ENCODE measurements at places on chromosomes 2 and 18.

GRCh38 chr2:121194626-121195025 lies 90.4 kb downstream of the TFCP2L1 start:
- no peak for DNase-seq

- DNase-seq, result no peak
Measured at GRCh38 chr2:214471990-214472389, 61.1 kb downstream of the VWC2L start.

- peak; percentile 17 for DNase-seq
Measured at GRCh38 chr18:2515908-2516625, 55.2 kb downstream of the METTL4 start.

GRCh38 chr2:170143045-170143717 lies 34.8 kb upstream of the MYO3B start:
- DNase-seq, result no peak

DNA sequence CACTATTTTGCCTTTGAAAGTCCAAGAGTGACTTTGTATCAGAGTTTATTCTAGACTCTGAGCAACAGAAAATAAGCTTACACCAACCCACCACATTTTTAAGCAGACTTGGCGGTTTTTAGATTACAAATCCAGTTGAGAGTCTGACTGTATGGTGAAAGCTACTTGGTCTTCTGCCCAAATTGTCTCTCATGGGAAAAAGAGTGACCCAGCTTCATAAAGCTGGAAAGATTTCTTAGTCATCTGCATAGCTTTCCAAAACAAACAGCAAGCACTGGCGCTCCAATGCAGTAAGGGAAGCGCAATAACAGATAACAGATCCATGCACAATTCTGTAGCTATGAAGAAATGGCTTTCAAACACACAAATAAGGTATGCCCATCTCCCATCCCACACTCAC lies 7.1 kb downstream of the DSG1 start:
- no peak for DNase-seq

- no peak for DNase-seq
Measured at GRCh38 chr18:66994790-66995189, 390.9 kb upstream of the CDH19 start.

GRCh38 chr2:98020992-98021713 lies 25.4 kb upstream of the TMEM131 start:
- no peak for DNase-seq

GRCh38 chr2:13522917-13523821 lies 806.4 kb downstream of the TRIB2 start:
- no peak for DNase-seq

DNA sequence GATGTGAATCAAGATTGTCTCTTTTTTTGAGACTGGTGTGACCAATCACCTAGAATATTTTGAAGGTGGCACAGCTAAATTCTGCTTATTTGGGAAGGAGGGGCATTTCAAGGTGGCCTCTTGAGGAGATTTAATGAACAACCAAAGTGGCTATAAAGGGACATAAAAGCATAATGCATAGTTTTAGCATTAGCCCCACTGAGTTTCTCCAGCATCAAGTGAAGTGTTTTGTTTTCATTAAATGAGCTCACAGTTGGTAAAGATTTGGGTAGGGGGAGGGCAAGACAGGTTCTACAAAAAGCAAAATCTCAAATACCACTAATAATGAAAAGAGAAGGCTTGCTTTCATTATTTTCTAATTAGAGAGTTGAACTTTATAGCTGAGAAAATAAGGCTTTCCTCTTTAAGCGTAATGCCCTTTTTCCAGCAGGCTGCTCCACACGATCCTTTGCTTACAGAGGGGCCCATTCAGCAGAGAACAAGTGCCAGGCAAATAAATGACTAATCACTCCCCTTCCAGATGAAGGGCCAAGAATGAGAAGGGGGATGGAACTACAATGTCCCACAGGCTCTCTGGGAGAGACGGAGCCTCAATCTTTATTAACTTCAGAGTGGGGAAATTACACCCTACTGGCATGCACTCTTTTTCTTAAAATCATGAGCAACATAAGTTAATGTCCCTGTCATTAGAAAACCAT lies 35.9 kb downstream of the LHCGR start:
- no peak for DNase-seq

DNA sequence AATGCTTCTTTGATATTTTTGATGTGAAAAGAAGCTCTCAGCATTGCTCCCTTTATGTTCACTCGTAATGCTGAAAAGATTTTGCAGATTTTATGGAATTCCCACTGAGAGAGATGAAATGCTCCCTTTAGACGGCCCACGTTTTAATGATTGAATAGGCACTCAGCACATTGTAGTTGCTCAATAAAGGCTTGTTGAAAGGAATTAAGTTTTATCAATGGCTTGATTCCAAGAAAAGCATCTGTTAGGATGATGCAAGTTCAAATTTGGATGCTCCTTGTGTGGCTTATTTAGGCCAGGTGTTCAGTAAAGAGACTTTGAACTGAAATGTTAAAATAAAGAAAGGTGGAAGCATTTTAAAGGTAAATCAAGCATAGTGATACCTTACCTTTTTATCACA lies 725.1 kb downstream of the EPHA4 start:
- DNase-seq, result no peak

DNA sequence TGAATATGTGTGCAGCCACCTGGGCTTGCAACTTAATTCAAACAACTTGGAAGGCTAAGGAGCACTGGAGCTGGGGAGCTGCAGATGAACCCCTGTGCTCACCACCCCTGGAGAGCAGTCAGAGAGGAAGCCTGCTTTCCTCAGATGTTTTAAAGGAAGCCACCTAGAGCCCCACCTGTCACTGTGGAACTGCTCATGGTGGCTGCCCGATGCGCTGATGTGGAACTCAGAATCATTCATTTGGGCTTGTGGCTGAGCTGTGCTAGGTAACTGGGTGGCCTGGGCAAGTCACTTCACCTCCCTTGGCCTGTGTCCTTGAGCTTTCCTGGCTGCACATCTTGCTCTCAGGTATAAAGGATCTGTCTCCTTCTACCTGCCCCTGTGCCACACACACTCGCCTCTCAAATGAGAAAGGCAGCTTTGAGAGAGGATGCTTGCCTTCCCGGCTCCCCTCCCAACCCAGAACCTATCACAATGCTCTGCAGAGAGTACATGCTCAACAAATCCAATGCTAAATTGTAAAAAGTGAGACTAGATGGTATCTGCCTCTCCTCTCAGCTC lies 41.3 kb downstream of the BCL11A start:
- DNase-seq, result peak; percentile 57

GRCh38 chr18:2112435-2113045 lies 458.8 kb downstream of the METTL4 start:
- DNase-seq, result no peak

- no peak for DNase-seq
Measured at GRCh38 chr18:37396971-37397720, 168.5 kb downstream of the CELF4 start.

GRCh38 chr2:172299741-172300140 lies 127.6 kb upstream of the ITGA6 start:
- DNase-seq, result no peak

- DNase-seq, result peak; percentile 69
Measured at GRCh38 chr18:23237524-23238151, 102.4 kb downstream of the CABLES1 start.

GRCh38 chr2:237615631-237616249 lies 11.6 kb upstream of the LRRFIP1 start:
- DNase-seq, result no peak

GRCh38 chr2:102282678-102283091 lies 28.7 kb upstream of the IL1RL1 start:
- DNase-seq, result no peak

- no peak for DNase-seq
Measured at GRCh38 chr2:162579986-162580385, 236.1 kb downstream of the GCA start.

DNA sequence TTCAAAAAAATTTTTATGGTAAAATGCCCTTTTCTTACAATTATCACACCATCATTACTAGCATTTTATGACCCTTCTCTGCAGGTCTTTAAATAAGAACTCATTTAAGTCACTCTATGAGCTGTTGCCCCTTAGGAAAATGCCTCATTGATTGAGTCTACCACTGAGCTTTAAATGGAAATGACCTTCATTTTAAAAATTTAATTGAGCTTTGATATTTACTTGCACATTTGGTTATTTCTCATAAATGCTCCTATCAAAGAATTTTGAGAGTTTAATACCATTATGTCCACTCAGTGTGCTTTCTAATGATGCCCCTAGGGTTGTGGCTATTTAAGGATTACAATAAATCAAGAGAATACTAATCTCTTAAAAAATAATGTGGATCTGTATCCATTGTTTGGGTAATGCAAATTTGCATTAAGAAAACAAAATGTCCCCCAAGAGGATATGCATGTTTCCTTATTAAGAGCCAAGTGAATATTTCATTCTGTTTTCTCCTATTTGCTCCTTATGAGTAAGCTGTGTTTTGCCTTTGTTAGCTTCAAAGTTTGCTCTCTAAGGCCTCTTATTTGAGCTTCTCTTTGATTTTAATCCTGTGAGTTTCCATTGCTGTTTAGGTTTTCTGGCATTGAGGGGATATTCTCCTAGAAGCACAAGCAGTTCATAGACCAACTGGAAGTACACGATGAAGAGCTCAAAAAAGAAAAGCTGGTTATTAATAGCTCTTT lies 69.8 kb downstream of the CERS6 start:
- no peak for DNase-seq

GRCh38 chr2:20149703-20150030 lies 75.3 kb downstream of the SDC1 start:
- no peak for DNase-seq

GRCh38 chr2:236694146-236694888 lies 124.7 kb downstream of the ACKR3 start:
- no peak for DNase-seq

DNA sequence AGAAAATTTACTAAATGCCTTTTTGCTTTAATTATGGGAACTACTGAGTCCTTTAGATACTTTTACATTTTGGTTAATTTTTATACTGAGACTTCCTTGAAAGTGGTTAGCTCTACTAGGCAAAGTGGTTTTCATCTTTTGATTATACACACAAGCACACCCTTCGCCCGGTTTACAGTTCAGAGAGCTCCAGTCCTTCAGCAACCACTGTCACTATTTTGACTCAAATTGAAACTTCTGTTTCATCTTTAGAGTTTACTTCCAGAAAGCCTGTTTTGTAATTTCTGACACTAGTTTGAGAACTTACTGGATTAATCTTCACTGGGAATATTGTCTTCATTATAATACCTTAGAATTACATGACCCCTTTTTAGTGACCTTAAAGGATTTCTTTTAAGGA lies 140.3 kb upstream of the FOSL2 start:
- no peak for DNase-seq

GRCh38 chr2:51981783-51982182 lies 949.9 kb upstream of the NRXN1 start:
- no peak for DNase-seq

- DNase-seq, result peak; percentile 53
Measured at GRCh38 chr18:48007955-48008701, 77.7 kb upstream of the SMAD2 start.

DNA sequence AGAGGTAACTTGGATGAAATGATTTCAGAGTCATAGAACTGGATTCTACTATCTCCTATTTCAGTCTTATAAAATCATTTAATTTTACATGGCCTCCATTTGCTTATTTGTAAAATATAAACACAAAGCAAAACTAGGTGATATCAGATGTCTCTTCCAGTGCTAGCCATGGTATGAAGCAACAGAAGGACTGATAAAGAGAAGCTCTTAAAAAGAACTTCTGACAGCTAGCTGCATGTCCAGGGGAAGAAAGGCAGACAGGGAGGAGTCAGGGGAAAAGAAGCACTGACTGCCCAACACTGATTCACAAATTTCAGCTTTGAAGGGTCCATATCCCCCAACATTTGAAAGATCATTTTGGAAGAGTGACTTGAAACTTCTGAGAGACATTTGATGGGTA lies 6.4 kb downstream of the SLC8A1 start:
- DNase-seq, result no peak

DNA sequence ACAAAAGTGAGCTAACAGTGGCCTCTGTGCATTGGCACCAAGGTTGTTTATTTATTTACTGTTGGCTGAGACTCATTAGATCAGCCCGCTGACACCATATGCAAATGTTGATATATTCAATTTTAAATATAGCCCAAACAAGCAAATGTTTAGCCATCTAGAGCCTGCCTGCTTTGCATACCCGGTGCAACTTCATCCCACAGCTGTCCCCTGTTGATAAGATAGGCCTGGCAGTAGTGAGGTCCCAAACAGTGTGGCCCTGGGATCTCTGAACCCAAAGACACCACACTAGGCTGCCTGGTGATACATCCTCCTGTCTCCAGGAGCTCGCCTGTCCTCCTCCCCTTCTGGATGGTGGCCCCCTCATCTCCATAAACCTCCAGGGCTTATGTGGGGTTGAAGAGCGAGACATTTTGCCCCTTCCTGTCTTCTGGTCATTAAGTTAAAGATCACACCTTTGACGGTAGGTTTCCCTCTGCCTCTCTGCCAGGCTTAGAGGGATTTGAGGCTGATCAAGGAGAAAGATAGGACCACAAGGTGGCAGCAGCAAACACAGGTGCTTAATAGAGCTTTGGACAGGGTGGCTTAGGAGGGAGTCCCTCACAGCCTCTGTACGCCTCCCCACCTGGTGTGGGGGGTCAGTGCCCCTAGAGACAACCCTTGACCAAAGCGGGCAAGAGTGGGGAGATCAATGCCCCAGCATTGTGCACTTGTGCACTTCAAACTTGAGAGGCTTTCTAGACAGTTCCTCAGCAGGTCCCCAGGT lies 23.7 kb upstream of the MYO5B start:
- peak; percentile 74 for DNase-seq

GRCh38 chr2:641164-641871 lies 35.9 kb downstream of the TMEM18 start:
- DNase-seq, result no peak

- DNase-seq, result peak; percentile 80
Measured at GRCh38 chr2:24359129-24360049, 947 bp downstream of the ITSN2 start.

- DNase-seq, result no peak
Measured at GRCh38 chr2:160267022-160267421, 67.0 kb upstream of the ITGB6 start.

- DNase-seq, result no peak
Measured at GRCh38 chr2:163990541-163990940, 254.7 kb upstream of the FIGN start.

DNA sequence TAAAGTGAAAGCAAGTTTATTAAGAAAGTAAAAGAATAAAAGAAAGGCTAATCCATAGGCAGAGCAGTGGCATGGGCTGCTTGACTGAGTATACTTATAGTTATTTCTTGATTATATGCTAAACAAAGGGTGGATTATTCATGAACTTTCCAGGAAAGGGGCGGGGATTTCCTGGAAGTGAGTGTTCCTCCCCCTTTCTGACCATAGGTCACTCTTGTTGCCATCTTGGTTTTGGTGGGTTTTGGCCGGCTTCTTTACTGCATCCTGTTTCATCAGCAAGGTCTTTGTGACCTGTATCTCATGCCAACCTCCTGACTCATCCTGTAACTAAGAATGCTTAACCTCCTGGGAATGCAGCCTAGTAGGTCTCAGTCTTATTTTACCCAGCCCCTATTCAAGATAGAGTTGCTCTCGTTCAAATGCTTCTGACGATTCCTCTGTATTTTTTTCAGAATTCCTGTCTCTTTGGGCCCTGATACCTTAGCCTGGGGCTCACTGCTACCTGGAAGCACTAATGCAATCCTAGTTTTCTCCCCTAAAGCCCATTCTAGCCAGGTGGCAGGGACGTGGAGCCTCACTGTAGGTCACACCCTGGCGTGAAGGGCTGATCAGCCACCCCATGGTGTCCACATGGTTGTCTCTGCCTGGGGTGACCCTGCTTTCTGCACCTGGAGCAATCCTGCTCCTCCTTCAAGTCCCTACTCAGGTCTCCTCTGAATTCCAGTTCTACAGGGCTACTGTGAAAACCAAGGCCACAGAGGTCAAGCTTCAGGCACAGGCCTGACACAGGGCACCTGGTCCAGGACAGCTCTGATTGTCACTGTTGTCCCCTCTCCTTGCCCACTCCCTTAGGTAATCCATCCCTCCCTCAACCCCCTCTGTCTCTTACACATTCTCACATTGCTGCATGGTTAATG lies 6.0 kb upstream of the SLC35F6 start:
- DNase-seq, result no peak

All from B cell (primary cell).